ENCODE measurements at places on chromosomes 11 and 22.
A peak's percentile ranks its signal among the peaks of the same experiment; 100 is the strongest.

DNA sequence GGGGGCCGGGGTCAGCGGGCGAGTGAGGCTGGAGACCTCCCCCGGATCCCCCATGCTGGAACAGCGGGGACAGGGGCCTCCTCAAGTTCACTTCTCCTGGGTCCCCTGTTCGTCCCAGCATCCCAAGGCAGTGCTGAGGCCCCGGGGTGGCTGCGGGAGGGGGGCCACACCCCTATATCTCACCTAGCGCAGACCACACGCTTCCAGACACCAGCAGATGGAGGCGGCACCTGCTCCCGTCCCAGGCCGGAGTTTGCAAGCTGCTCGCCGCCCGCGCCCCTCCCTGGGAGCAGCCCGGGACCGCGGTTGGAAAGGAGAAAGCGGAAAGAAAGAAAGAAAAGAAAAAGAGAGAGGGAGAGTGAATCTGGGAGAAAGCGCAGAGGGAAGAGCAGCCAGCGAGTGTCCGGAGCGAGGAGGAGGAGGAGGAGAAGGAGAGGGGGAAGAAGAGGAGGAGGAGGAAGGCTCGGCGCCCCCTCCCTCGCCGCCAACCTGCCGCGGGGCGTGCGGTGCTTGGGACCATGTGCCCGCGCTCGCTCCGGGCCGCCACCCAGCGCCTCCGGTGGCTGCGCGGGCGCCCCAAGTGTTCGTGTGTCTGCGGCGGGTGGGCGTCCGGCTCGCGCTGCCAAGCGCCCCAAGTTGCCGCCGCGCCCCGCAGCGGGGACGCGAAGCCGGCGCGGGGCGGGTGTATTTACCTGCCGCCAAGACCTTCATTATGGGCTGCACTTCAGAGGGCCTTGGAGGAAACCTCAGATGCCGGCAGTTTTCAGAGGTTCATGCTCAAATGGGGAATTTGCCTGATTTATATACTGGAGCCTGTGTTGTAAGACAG, at the start of gene LIF:
LIF (minus strand) TSS at position 775 of the 829 bp plus-strand sequence; CDS start at position 711, 64 bp downstream.
- DNase-seq = peak; percentile 23

GRCh38 chr11:7582338-7582985, 68.7 kb downstream of the PPFIBP2 start:
- no peak for DNase-seq

- peak; percentile 40 for DNase-seq
These were observed 935 bp upstream of the RCOR2 start for GRCh38 chr11:63917692-63918506.

GRCh38 chr22:37284126-37284804, 2.0 kb downstream of the CYTH4 start:
- no peak for DNase-seq

- no peak for DNase-seq
These were observed 54.7 kb upstream of the CCDC89 start for GRCh38 chr11:85740481-85741400.

GRCh38 chr11:126512251-126512650, 156.8 kb downstream of the ST3GAL4 start:
- DNase-seq = no peak

Data from CD4-positive, alpha-beta T cell treated with Interleukin-4 for 1 hour (primary cell).